Mesothelial cell of epicardium (in vitro differentiated cells): ENCODE measurements at places on chromosomes 16 and 17. TPM values are rescaled to one million over a fixed set of nuclear protein-coding genes. Genes with fewer than 3 reads are reported as not detected.

DNA sequence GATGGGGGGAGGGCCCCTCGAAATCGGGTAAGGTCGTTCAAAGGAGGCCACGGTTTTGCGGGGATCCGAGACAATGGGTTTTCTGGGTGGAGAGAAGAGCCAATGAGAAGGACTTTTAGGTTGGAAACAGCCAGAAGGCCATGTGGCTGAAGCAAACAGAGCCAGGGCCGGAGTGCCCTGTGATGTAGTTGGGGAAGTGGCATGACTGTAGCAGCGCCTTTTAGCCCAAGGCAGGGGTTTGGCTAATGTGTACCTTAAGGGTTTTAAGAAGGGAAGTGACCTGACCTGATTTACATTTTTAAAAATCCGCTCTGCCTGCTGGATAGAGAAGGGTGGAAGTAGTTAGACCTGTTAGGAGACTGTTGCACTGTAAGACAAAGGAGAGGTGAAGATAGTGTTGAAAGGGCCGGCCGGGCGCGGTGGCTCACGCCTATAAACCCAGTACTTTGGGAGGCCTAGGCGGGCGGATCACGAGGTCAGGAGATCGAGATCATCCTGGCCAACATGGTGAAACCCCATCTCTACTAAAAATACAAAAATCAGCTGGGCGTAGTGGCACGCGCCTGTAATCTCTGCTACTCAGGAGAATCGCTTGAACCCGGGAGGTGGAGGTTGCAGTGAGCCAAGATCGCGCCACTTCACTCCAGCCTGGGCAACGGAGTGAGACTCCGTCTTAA, 1.0 kb downstream of the LYRM1 start:
- DNase-seq = no peak

The GNGT2 gene
- total RNA-seq = 0.34 TPM in 1 of 3 replicates, not detected in the others

The SSTR5 gene
- not detected in 3 replicates for total RNA-seq

GRCh38 chr17:72344613-72345012, 223.8 kb downstream of the SOX9 start:
- no peak for DNase-seq

- DNase-seq = no peak
Measured at GRCh38 chr17:21373036-21373435, 3.1 kb upstream of the KCNJ12 start.

The ZNF205 gene
- 15.4 to 16.7 TPM (median 16.0 TPM) in 3 replicates for total RNA-seq

The KRT17 gene
- total RNA-seq = 221 to 238 TPM (median 232 TPM) in 3 replicates

GRCh38 chr16:85579923-85580580, 33.1 kb upstream of the GSE1 start:
- DNase-seq = no peak

GRCh38 chr17:41822216-41823140, 9.7 kb downstream of the FKBP10 start:
- DNase-seq = no peak

The ARHGDIG gene
- 3.6 to 4.8 TPM (median 4.7 TPM) in 3 replicates for total RNA-seq

DNA sequence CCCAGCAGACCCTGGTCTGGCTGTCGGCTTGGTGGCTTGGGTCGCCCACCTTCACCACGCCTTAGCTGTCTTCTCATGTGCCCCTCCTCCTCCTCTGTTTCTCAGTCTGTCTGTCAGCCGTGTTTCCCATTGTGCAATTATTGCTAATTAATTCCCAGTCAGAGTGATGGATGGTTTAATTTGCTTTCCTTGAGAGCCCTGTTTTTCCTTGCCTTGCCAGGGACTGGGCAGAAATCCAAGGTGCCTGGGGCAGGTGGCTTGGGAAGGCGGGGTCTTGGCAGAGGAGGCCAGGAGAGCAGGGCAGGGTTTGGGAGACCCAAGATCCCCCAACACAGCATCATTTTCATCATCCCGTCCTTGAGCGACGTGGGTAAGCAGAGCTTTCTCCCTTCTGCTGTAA, 21.3 kb downstream of the NECAB2 start:
- DNase-seq = no peak

GRCh38 chr17:79799174-79799537, 2.3 kb upstream of the CBX8 start:
- no peak for DNase-seq

GRCh38 chr16:12618515-12618914, 185.2 kb downstream of the CPPED1 start:
- no peak for DNase-seq

The BAIAP2 gene
- total RNA-seq = 46.5 to 48.9 TPM (median 47.6 TPM) in 3 replicates
